ENCODE measurements at places on chromosomes 11 and 22. TPM values are rescaled to one million over a fixed set of nuclear protein-coding genes. Genes with fewer than 3 reads are reported as not detected.

Gene APOBEC3B
- total RNA-seq, result 1.3 TPM

Gene SERPING1
- 0.42 TPM for total RNA-seq

Gene MYOD1
- not detected for total RNA-seq

Gene OR2AG1
- total RNA-seq, result not detected

Gene LRRC51
- 4.6 TPM for total RNA-seq

Gene DEFB131B
- total RNA-seq, result not detected

Gene SLC22A12
- not detected for total RNA-seq

Gene TCN1
- total RNA-seq, result 20.5 TPM

Gene RFPL1
- total RNA-seq, result not detected

Gene PRR5L
- total RNA-seq, result 7.5 TPM

Gene SLC35C1
- total RNA-seq, result 12.2 TPM

Gene OR51E2
- not detected for total RNA-seq

Gene RIN1
- total RNA-seq, result 67.9 TPM

Gene SELENOO
- 54.4 TPM for total RNA-seq
